ENCODE measurements at places on chromosomes 7 and 10.
A peak's percentile ranks its signal among the peaks of the same experiment; 100 is the strongest.

DNA sequence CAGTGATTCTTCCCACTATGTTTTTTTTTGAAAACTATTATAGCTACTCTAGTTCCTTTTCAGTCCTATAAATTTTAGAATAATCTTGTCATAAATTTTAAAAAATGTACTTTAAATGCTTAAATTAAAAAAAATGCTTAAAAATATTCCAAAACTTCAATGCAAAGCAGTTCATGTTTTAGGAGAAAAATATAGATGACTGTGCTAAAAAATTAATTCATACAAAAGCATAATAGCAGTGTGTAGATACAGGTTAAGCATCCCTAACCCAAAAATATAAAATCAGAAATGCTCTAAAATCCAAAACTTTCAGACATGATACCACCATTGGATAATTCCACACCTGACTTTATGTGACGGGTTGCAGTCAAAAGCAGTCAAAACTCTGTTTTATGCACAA lies 12.8 kb downstream of the STEAP4 start:
- DNase-seq = no peak

- DNase-seq = no peak
Measured at GRCh38 chr10:33355274-33355673, 20.8 kb upstream of the NRP1 start.

DNA sequence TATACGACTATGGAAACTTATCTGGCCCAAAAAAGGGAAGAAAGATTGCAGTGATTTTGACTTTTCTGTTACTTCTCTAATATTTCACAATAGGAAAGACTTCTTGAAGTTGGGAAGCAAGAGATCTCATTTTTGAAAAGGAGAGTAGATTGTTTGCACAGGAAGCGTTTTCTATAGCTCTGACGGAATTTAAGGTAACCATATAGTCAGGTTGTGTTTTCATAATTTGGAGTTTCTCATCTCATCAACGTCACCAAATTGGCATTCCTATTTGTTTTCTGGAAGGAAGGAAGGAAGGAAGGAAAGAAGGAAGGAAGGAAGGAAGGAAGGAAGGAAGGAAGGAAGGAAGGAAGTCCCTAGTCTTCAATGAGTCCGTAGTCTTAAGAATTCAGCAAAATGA lies 732.0 kb downstream of the XPNPEP1 start:
- no peak for DNase-seq

DNA sequence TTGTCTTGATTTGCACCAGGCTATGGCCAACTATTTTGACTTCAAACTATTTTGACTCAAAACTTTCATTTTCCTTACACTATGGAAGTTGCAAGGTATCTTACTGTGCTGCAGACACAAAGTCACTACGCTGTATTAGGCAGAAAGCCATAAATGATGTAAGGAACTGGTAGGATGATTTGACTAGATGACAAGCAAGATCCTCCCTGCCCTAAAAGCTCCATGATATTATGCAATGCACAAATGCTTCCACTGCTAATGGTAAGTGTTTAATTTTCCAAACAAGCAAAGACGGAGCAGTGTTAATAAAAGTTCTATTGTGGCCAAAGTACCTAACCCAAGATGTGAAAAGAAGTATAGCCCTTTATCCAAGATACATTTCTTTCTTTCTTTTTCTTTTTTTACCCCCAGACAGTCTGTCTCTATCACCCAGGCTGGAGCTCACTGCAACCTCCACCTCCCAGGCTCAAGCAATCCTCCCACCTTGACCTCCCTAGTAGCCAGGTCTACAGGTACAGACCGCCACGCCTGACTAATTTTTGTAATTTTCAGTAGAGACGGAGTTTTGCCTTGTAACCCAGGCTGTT lies 98.2 kb downstream of the ANK3 start:
- DNase-seq = no peak

GRCh38 chr7:41699516-41699915 lies 3.4 kb downstream of the INHBA start:
- DNase-seq = no peak

DNA sequence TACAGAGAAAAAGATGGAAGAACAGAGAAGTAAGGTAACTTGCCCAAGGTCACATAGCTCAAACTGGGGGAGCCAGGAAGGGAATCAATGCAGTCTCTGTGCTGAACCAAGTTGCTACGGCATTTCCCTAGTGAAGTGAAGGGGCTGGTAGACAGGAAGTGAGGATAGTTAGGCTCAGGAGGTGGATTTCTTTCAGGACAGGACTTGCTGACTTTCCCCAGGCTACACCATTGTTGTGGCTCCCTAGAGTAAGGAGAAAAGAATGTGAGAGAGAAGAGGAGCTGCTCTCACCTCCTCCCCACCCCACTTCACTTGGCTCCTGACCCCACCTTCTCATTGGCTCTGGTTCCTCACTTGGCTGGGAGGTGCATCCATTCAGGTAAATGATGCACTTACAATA lies 316.9 kb downstream of the INHBA start:
- no peak for DNase-seq

DNA sequence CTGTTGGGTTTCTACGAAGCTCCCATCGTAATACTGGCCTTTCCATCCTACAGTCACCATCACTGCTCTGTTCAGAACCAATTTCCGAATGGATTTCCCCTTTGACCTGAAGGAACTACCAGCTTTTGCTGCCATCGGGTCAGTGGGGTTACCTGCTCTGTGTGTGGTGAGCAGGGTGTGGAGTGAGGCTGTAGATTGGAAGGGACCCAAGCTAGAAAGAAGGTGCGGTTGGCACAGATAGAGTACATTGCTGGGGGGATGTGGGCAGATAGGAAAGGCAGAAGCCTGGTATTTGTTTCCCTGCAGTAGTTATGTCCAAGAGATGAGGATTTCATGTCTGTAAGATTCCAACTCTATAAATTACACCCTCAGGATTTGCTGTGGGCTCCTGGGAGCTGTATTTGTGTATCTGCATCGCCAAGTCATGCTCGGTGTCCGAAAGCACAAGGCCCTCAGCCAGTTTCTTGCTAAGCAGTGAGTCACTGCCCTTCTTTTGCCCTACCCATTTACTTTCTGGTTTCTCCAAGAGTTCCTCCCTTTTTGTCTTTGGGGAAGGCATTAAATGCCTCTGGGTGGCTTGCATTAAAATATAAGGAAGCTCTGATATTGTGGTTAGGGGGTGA lies 15.4 kb downstream of the CLCN1 start:
- DNase-seq = no peak

- peak; percentile 50 for DNase-seq
Measured at GRCh38 chr10:102635377-102635776, 8.9 kb upstream of the TRIM8 start.

GRCh38 chr7:26490640-26491624 lies 199.3 kb downstream of the SNX10 start:
- no peak for DNase-seq

DNA sequence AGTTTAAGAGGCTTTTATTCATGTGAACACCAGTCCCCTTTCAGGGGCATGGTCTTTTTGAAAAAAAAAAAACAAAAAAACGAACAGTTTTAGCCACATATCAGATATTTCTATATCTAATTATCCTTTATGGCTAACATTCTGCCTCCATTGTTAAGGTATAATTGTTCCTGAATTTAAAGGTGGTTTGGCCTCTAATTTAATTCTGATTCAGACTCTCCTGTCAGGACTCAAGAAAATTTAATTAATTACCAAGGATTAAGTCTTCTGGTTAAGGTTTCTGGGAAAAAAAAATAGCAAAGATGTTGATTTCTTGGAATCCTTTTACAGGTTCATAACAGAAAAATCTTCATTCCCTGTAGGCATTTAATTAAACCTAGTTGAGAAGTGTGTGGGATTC lies 27.4 kb downstream of the COL1A2 start:
- DNase-seq = no peak

GRCh38 chr7:132354527-132354926 lies 221.7 kb downstream of the PLXNA4 start:
- DNase-seq = no peak

GRCh38 chr7:42878303-42878702 lies 33.6 kb downstream of the C7orf25 start:
- no peak for DNase-seq

GRCh38 chr7:158166386-158167340 lies 421.0 kb downstream of the PTPRN2 start:
- DNase-seq = no peak

DNA sequence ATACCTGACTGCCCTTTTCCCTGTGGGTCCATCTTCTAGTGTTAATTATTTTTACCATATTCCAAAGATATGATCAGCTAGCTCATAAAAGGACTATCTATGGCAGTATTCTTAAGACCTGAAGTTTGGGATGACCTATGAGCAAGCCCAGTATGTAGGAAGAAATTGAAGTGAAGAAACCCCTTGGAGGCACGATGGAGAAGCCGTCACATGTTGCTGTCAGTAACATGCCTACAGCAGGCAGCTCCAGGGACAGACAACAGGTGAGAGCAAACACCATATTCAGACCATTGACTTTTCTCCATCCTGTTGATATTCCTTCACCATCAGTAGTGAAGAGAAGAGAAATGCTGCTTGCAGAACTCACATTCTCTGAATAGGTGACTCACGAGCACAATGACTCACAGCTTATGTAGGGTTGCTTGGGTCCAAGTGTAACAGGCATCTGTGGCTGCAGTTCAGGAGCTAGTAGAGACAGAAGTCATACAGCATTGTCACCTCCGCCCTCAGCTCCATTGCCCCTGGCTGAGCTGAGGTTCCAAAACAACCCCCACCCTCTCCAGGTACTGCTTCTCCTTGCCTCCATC lies 8.4 kb upstream of the LYZL2 start:
- no peak for DNase-seq

- DNase-seq = peak; percentile 81
Measured at GRCh38 chr10:43396061-43396927, 12.7 kb downstream of the HNRNPF start.

DNA sequence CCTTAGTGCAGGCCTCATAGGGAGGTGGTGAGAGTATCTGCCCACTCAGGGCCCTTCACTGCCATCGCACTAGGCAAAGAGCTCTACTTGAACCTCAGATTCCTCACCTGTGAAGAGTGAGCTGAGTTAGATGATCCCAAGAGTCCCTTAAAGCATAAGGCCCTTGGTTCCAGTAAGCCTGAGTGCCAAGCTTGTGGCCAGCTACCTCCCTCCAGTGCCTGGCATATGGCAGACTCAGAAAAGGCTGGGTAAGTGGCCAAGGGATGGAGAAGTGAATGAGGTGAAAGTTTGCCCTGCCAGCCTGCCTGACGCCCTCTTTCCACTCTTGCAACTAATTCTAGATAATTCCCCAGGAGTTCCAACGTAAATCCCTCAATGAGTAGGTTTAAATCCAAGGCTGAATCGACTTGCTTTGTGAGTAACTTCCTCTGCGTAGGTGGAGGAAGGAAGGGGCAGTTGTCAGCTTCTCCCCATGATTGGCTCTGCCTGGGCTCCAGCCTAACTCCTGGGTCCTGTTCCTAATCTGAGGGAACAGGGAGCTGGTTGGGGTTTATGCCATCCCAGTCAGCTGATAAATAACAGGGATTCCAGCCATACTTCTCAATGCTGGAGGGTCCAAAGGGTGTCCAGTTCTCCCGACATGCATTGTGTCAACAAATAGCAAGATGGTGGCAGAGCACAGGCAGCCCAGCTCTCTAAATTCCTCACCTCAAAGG lies 14.2 kb downstream of the DUSP5 start:
- no peak for DNase-seq

DNA sequence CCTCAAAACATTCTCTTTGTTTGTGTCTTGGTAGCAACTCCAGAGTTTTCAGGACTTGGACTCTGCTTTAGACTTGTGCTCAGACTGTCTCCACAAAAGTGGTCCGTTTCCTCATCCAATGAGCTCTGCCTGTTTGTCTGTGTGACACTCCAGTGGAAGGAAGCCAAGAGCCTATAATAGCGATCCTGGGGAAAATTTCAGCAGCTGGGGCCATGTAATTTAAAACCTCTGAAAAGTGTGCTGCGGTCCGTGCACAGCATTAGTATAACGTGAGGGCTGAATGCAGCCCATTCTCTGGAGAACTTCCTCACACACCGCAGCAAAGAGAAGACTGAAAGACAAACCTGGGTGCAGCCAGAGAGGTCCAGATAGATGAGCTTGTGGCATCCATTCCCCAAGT lies at the start of gene LRRC17:
Gene LRRC17, plus strand, starts transcription at position 259 of the 400 bp plus-strand sequence. CDS start 20,914 bp downstream, outside the sequence.
- no peak for DNase-seq

DNA sequence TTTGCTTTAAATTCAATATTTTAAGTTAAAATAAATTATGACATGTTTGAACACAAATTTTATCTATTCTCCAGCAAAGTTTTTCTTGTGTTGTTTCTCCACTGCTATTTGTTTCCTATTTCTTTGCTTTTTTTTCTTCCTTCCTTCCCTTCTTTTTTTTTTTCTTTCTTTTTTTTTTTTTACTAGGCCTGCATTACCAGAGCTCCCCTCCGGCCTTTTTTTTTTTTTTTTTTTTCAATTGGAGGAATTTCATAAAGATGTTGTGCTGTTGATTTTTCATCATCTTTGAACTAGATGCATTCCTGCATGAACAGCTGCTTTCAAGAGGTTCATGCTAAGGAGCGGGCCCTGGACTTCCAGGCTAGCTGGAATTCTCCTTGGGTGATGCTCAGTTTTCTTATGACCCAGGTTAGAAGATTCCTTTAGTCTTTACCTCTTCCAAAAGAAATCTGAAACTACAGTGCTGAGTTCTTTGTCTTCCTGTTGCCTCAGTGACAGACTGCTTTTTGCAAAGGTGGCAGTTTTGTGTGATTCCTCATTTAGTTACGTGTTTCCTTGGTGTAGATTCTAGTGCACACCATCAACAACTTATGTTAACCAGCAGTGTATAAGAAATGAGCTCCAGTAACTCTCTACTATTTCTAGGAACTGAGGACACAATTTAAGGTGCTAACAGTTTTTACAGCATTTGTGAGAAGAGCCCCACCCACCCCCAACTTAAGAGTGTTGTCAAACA lies 4.8 kb upstream of the CAMK1D start:
- no peak for DNase-seq
